ENCODE measurements at places on chromosomes 3 and 15.

DNA sequence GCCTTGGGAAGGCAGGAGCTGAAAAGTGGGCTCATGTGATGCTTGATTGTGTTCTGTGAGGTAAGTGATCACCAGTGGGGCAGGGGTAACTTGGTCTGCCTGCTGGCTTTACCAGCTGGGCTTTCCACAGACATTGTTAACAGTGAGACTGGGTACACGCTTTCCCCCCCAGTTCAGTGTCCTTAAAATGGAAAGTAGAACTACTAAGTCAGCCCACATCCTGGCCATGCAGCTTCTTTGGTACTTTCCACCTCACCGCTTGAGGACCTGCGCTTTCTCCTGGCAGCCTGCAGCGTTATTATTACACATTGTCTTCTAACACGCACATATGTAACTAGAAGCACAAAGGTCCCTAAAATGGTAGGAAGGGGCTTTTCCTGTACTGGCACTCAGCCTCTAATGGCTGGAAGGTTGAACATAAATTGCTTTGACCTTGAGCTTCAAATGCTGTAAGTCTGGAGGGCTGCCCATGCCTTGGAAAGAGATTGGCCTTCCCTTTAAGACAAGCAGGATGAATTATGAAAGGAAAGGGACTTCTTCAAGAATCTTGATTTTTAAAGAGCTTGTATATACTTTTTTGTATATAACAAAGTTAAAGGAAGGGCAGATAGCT, 216.1 kb upstream of the ROPN1 start:
- DNase-seq, result no peak

DNA sequence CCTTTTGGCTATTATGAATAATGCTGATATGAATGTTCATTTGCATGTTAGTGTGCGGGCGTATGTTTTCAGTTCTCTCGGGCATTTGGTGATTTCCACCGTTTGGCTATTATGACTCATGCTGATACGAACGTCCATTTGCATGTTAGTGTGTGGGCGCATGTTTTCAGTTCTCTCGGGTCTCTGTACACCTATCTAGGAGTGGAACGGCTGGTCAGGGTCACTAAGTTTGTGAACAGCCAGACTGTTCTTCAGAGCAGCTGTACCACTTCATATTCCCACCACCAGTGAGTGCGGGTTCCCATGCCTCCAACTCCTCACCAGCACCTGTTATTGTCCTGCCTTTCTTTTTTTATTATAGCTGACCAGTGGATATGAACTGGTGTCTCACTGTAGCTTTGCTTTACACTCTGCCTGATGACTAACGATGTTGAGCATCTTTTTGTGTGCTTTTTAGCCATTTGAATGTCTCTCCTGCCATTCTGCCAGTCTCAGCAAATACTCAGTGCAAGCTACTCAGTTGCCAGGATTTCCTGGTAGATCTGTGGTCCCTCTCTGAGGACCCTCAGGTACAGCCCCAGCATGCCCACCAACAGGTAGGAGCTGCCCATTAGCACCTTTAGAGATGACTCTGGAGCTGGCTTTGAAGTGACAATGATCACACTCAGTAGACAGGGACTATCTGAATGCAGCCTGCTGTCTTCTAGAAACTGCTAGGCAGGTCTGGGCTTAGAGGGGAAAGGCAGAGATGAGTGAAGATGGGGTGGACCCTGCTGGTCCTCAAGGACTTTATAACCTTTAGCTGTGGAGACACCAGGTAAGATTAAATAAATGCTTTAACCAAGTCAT, 141.1 kb downstream of the XXYLT1 start:
- DNase-seq, result no peak

GRCh38 chr3:64152086-64152485, 73.2 kb downstream of the PRICKLE2 start:
- no peak for DNase-seq

DNA sequence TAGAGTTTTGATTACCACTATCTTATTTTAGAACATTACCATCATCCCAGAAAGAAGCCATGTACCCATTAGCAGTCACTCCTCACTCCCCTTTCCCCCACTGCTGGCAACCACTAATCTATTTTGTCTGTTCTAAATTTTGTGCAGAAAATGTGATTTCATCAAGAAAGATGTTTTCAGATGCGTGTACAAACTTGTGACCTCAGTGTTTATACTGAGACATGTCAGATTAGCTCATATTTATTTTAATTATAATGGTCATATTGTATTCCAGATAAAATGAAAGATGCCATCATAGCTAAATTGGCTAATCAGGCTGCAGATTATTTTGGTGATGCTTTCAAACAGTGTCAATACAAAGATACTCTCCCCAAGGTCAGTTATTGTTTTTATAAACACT, 27.8 kb downstream of the PDCD6IP start:
- no peak for DNase-seq

GRCh38 chr15:71810256-71811035, at the start of gene NR2E3:
NR2E3 (plus strand) TSS chr15:71810554; CDS start chr15:71810744, 190 bp downstream.
- no peak for DNase-seq

DNA sequence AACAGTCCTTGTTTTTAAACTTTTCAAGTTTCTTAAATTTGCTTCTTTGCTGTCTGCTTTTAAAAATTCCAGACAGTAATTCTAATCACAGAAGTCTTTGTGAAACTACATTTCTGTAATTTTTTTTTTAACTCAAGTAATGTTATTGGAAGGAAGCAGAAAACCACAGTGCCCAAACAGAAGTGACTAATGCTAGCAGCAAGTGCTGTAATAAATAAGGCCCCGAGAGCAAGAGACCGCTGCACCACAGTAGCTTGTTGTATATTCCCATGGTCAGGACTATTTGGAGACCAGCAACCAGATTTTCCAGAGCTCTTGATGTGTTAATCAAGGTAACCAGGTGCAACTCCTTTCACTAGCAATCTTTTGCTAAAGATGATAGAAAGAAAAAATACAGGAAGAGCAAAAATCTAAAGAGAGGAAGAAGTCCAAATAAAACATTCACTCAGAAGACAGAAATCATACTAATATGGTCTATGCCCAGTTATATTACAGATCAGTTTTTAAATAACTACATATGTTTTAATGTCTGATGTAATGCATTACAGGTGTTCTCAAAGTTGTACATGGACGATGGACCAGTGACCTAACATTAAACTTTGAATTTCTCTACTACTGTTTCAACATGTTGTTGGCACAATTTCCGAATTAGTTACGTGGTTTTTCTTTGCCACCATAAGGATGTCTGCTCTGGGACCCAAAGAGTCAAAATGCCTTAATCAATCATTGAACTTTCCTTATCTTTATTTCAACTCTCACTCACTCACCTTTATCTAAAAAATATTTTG, 36.4 kb downstream of the WWTR1 start:
- no peak for DNase-seq

- no peak for DNase-seq
Measured at GRCh38 chr3:185316740-185317412, 46.1 kb upstream of the MAP3K13 start.

DNA sequence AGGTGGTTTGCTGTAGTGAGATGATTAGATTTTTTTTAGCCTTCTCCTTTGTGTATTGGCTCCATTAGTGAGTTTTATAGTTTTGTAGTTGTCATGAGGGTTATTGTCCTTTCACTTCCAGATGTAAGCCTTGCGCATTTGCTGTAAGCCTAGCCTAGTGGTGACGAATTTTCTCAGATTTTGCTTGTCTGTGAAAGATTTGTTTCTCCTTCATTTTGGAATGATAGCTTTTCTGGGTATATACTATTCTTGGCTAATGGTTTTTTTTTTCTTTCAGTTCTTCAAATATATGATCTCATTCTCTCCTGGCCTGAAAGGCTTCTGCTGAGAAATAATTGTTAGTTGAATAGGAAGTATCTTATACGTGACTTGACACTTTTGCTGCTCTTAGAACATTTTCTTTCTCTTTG, 166.5 kb upstream of the THRB start:
- DNase-seq, result no peak

DNA sequence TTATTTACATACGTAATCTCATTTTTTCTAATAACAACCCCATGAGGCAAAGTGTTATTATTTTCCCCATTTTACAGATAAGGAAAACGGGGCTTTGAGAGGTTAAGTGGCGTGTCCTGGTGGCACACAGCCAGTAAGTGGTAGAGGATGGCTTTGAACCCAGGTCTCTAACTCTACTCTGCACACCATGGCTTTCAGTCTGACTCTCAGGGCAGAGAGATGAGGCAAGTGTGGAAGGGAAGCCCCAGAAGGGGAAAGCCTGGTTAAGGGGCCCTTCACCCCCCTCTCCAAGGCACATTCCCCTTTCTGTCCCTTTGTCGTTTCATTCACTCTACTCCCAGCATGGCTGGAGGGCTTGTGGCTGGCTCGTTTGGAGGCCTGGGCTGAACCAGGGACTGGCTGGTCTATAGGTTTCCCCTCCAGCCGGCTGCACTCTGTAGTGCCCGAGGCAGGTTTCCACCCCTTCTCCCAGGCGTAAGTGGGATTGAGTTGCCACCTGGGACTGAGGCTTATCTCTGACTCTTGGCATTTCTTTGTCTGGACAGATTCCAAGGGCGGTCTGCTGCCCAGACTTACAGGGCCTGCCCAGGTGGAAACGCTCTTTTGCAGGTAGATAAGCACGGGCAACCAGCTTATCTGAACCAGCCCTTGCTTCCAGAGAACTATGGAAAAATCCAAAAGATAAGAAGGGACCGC, 12.1 kb downstream of the SEMA4B start:
- DNase-seq, result no peak

GRCh38 chr3:152195206-152195605, 73.5 kb upstream of the MBNL1 start:
- DNase-seq, result no peak

GRCh38 chr3:147404800-147405230, 1.5 kb downstream of the ZIC4 start:
- DNase-seq, result no peak

DNA sequence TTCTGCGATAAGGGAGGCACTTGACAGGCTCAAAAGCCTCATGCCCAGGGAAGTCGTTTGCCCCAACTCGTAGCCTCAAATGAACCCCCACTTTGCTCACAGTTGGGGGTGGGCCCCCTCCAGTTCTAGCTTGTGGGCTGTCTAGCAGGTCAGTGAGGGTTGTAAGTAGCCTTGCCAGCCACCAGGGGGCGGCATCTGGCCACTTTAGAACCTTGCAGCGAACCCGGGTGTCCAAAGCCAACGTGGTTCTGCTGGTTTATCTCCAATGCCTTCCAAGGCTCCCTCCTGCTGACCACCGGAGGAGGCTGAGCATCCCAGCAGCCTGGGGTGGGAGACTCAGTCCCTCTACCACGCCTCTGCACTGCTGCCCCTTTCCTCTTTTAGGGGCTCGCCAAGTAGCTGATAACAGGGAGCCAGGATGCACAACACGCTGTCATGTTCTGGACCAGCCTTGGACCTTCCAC, 9.2 kb upstream of the RBSN start:
- DNase-seq, result peak; percentile 60

DNA sequence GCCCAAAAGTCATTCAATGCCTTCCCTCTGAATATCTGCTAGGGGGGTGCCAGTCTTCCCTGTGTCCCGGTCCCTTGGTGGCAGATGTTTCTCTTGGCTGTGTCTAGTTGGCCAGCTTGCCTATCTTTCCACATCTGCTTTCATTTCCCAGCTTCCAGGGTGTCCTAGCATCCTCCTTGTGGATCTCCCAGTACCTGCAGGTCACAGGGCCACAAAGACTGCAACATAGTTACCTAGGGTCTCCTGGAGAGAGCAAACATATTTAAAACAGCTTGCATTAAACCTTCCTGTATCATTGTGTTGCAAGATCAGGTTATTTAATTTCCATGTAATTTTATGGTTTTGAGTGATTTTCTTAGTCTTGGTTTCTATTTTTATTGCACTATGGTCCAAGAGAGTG, 400.1 kb downstream of the GRM7 start:
- no peak for DNase-seq

DNA sequence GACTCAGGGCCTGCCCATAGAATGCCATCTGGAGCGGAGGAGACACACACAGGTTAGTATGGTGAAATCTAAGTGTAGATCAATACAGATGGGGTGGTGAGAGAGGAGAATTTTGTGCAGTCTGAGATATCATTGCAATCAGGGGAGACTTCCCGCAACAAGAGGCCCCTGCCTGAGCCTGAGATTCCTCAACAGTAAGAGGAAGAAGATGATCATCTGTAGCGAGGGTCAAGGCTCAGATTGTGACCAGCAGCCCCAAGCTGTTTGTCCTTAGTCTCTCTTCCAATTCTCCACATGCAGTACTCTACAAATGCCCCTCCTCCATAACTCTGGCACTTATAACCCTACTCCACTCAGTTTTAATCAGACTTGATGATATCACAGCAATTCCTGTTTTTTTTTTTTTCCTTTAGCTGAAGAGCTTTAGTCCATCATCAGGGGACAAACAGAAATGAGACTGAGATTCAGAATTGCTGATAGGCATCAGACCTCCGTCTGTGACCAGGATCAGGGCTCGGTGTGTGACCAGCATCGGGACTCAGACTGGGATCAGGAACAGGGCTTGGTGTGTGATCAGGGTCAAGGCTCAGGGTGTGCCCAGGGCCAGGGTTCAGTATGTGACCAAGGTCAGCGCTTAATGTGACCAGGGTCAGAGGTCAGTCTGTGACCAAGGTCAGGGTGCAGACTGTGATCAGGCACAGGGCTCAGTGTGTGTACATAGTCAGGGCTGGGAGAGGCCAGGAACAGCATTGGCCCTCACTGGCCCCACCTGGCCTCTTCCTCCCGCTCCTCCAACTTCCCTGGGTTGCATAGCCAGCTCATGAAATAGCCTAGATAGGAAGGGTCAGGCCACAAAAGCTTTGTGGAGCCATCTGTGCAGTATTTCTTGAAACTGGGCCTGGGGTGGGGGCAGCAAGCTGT, 14.1 kb downstream of the LOXL1 start:
- DNase-seq, result no peak

GRCh38 chr15:58472221-58472620, 40.4 kb downstream of the LIPC start:
- DNase-seq, result no peak

GRCh38 chr3:64456674-64457073, 231.1 kb downstream of the ADAMTS9 start:
- DNase-seq, result no peak

GRCh38 chr15:52368402-52368801, 72.8 kb upstream of the MYO5C start:
- no peak for DNase-seq

GRCh38 chr3:72690629-72691028, 157.6 kb downstream of the SHQ1 start:
- no peak for DNase-seq

- no peak for DNase-seq
Measured at GRCh38 chr15:80745888-80746287, 33.3 kb upstream of the CEMIP start.

DNA sequence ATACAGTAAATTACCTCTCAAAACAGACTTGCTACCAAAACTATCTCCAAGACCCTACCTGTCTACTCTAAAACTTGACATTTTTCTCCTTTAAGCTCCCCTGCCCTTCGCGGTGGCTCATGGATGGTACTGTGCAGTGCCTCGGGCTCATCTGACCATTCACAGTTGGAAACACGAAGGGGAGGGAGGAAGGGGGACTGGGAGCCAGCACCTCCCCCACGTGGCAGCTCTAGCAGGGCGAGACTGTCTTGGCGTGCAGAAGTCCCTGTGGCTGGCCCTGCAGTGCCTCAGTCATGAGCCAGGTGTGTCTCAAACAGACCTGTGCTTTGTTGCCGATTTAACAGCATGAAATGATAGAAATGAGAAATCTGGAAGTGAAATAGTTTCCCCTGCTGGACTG, 372.0 kb downstream of the GABRG3 start:
- DNase-seq, result no peak
